LoVo (cell line): ENCODE measurements at places on chromosomes 2 and 18.

DNA sequence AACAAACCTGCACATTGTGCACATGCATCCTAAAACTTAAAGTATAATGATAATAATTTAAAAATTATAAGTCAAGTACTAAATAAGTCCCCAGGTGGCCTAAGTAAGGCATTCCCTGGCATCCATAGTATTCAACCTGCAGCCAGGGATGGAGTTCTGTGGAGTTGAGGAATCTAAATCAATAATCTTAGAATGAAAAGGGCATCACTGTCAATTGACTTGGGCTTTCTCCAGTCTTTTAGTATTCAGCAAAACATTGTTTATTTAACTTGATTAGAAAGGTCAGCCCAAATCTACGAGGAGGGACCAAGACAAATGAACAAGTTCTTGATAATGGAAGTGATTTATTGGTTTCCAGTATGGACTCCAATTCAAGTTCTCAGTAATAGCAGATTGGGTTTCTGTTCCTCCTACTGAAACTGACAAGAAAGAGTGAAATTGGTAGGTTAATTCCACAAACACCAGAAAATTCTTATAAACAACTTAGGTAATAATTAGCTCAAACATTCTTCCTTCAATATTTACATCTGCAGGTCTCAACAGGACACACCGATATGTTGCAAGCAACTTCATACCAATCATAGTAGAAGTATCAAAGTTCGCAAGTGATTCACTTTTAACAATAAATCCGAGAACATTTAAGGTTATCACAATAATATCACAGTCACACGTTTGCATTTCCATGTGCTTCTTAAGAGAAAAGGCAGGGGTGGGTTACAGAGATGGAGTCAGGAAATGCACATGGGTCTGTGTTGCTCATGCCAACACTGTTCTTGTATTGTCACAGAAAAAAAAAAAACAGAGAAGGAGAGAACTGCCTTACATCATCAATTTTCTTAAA lies 51.7 kb upstream of the EHBP1 start:
- DNase-seq: peak; percentile 22

GRCh38 chr2:620471-621302 lies 56.5 kb downstream of the TMEM18 start:
- DNase-seq: no peak

GRCh38 chr2:106789185-106789584 lies 96.8 kb downstream of the ST6GAL2 start:
- DNase-seq: no peak

DNA sequence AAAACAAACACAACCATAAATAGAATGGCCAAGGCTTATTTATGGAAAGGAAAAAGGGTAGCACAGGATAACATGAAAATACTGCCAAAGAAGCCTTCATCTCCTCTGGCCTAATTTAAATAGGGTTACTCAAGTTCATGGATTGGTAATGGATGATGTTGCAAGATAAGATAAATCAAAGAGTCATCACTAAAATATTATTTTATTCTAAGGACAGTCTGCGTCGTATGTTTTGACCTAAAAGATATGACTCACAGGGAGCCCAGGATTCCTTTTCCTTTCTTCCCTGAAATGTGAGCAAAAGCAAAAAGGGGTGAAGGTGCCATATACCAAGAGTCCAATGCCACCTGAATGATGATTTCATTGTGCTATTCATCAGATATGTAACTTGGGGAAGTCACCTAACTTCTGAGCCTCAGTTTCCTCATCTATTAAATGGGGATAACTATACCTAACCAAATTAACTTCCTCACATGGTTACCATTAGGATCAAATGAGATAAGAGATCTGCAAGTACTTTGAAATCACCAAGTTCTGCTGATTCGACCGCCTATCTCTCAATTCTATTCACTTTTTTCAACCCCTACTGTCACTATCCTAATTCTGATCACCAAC lies 137.7 kb downstream of the THADA start:
- DNase-seq: no peak

DNA sequence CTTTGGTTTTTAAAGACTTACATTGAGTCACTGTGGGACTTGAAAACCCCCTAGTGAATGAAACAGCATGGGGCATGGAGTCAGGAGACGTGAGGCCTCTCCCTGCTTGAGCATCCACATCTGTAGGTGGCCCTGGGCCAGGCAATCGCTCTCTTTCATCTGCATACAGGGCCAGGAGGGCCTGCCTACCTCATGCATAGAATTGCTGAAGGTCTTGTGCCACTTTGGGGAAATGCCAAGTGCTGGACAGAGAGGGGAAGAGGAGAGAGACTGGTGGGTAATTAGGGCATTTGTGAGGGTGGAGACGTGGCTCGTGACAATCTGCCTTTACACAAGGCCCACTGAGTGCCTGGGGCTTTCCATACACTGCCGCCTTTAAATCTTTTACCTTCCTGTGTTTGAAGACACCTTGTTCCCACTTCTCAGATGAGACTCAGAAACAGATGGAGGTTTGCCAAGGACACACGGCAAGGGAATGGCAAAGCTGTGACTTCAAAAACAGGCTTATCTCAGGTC lies 322.2 kb upstream of the HS6ST1 start:
- DNase-seq: no peak

DNA sequence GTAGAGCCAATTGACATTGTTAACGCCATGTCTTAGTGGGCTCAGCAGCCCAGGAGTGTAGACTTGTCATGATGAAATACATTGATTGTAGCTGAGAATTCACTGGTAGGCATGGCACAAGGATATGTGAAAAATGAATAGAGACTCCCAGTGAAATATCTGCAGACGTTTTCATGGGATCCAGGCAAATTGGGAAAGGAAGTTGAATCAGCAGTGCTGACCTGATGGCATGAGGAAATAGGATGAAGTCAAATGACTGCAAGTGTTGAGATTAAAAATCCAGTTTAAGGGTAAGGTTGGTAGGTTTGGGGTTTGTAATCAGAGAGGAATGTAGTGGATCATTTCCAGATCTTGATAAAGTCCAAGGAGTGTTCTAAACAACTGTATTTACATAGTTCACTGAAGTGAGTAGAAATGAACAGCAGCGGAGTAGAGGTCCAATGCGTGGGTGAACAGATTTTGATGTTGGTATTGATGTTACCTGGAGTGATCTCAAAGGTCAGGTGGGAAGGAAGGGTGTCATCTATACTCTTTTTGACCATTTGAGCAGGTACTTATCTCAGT lies 24.6 kb downstream of the INSIG2 start:
- peak; percentile 88 for DNase-seq

DNA sequence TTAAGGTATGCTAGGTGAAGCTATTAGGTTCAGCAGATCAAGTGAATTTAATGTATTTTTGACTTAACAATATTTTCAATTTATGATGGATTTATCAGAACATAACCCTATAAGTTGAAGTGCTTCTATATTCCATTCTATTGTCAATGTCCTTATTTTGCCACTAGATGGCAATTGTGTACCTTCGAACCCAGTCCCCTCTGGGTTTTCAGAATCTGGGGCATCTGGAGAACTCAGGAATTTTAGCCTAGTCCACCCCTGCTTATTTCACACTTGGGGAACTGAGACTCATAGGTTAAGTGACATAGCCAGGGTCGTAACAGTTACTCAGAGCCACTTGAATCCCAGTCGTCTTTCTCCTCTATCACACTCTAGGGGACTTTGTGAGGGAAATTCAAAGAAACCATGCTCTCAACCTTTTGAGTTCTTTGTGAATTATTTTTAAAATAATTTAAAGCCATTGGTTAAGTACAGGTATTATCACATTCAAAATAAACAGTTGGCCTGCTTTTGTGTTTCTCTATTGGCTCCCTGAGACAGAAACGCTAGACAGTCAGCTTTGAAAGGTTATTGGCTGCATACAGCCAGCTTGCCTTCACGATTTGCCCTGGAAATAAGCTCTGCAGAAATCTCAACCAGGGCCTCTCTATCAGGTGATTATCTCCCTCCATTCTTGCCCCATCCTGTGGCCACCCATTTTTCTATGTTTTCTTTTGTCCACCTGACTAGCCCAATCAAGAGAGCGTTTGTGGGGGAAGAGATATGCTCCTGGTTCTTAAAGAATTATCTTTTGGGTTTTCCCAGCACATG lies 145.0 kb downstream of the TTC27 start:
- peak; percentile 37 for DNase-seq

- DNase-seq: no peak
Observed at GRCh38 chr2:200089040-200089755, 133.8 kb downstream of the MAIP1 start.

DNA sequence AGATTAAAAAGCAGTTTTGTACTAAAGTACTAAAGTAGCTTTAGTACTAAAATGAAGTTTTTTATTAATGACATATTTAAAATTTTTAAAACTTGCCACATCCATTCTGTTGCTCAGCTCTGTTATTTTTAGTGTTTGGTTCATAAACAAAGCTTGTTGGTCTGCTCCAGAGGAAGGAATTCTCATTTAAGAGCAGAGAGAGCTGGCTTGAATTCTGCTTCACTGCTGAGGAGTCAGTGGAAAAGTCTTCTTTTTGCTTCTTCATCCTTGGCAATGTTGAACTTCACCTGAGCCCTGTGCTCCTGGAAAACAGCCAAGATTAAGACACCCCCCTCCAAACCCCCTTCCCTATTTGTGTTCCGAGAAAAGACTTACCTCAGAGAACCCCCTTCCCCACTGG lies 40.6 kb downstream of the TMEM87B start:
- DNase-seq: no peak

- DNase-seq: no peak
Observed at GRCh38 chr2:121748202-121748601, 7.2 kb upstream of the TSN start.

GRCh38 chr2:174341995-174342685 lies 7.4 kb downstream of the SP9 start:
- DNase-seq: no peak

- no peak for DNase-seq
Observed at GRCh38 chr2:237931205-237931721, 35.6 kb upstream of the UBE2F start.

DNA sequence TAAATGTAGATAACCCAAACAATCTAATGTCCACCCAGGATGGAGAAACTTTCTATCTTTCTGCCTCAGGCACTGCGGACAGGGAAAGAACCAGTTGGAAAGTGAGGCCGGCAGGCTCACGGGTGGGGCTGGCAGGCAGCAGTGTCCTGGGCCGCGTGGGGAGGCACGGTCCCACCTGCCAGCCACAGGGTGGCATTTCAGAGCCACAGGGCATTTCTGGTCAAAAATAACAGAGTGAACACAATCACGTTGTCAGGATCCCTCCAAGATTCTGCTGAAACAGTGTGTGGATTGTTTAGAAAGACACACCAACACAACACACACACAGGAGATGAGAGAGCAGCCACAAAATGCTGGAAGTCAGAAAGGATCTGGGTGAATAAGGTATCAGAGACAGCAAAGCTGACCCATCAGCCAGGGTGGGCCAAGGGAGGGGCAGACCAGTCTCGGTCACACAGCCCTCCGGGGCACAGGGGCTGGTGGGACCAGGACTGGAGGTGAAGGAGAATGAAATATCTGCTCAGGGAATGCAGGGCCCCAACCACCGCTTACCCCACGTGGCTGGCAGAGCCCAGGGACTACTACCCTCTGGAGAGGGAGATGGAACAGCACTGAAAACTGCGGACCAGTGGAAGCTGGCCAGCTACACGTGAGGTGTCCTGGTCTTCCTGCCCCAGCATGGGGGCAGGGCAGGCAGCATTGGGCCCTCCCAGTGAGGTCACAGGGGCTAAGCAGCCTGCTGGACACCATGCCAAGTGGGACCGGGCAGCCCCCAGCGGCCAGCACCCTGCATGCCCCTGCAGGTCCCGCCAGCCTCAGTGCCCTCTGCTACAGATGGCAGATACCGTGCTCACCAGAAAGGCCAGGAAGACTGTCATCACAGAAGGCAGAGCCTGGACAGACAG lies 173.9 kb downstream of the HDAC4 start:
- DNase-seq: no peak

GRCh38 chr2:8722986-8723385 lies 41.1 kb downstream of the ID2 start:
- no peak for DNase-seq

GRCh38 chr2:3430172-3430571 lies 50.7 kb downstream of the TRAPPC12 start:
- DNase-seq: no peak

DNA sequence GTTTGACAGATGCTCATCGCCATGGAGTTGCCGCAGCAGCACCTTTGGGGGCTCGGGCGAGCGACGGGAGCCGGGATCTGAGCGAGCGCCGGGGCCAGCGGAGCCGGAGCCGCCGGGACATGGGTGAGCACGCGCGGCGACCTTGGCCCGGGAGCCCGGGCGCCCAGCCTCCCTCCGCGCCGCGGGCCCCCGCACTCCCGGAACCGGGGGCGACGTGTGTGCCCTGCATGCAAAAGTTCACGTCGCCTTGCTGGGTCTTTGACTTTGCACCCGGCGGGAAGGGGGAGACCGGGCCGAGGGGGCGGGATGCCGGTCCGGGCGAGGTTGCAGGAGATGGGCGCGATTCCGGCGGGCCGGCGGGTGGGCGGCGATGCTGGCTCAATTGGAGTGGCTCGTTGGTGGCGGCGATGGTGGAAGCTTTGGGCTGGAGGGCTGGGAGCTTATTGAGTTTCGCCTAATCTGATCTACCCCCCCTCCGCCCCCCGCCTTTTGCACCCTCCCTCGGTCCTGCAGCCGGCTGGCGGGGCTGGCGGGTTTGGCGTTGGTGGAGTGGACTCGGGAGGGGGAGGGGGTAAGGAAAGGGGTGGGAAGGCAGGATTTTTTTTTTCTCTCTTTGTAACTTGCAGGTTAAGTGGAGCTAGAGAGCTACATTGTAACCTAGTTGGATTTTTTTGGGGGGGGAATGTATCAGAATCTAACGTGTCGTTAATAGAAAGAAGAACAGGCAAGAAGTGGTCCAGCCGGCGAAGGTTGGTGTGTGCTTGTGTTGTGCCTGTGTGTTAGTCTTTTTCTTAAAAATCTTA lies at the start of gene SETBP1:
Gene SETBP1 (plus strand): TSS at position 616 of the 803 bp plus-strand sequence. CDS start 20,459 bp downstream, outside the sequence.
- no peak for DNase-seq
